Skin of body (tissue), 3 donors: ENCODE measurements at places on chromosomes 6 and 20. TPM values are rescaled to one million over a fixed set of nuclear protein-coding genes. Genes with fewer than 3 reads are reported as not detected.

MICB gene
- 1.2 TPM for total RNA-seq

DNA sequence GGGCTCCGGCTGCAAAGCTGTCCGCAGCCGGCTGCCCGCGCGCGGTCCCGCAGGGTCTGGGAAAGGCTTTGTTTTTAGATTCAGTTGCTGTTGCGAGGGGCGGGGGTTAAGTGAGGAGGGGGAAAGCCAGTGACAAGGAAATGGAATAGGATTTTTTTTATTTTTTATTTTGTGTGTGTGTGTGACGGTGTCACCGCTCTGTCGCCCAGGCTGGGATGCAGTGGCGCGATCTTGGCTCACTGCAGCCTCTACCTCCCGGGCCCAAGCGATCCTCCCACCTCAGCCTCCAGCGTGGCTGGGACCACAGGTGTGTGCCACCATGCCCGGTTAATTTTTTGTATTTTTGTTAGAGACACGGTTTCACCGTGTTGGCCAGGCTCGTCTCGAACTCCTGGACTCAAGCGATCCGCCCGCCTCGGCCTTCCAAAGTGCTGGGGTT lies 615 bp upstream of the UBE2J1 start:
- no peak for DNase-seq

DNA sequence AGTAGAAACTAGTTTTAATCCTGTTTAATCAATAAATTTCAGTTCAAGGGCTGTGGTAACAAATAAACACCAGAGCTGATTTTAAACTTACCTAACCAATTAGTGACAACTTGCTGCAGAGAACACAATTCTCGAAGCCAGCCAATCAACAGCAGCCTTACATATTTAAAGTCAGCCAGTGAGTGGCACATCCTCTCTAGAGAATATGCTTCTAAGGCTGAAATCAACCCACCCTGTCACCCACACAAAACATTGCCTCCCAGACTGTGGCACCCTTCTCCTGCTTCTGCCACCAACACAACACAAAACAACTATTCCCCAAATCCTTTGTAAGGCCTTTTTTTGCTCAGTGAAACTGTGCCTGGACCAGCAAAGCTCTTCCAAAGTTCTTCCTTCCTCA lies 306.0 kb downstream of the EYA4 start:
- DNase-seq = no peak

- DNase-seq = no peak
These were observed 111.7 kb downstream of the PREX1 start for GRCh38 chr20:48716086-48716485.

DNA sequence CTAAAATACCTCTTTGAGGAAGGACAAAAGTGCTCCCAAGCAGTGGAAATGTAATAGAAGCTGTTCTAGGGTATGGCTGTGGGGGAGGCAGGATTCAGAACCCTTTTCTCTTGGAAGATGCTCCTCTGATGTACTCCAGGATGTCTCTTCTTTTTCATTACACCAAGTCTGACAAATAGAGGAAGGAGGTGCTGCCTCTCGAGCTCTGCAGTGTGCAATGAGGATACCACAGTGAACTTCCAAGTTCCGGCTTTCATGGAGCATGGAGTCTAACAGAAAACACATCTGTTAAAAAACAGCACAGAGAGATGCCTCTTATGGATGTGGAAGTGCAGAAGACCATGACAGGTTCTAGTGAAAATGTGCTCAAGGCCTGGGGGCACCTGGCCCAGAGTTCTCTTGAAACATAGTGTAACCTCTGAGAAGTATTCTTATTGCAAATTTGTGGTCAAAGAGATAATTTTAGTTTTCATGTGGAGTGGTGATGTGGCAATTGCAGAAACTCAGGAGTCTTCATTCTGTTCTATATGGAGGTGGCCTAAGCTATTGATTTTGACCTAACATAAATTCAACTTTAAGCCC lies 362.0 kb upstream of the CITED2 start:
- DNase-seq = no peak

- DNase-seq = peak; percentile 15
These were observed 27.2 kb upstream of the SYNJ2 start for GRCh38 chr6:157954150-157955117.

DNA sequence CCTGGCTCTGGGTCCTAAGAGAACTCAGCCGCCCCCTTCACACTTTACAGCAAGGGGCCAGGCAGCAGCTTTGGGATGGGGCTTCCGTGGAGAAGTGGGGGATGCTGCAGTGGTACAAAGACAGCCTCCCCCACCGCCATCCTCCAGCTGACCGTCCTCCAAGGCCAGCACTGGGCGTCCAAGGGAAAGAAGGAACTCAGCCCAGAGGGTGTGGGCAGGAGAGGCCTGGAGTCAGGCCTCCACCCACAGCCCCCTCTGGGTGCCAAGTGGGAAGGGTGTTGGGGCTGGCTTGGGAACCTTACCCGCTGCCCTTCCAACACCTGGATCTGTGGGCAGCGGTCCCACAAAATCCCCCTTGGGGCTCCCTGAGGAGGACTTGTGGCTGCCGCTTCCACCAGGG lies 13.1 kb downstream of the STMN3 start:
- DNase-seq = no peak

DNA sequence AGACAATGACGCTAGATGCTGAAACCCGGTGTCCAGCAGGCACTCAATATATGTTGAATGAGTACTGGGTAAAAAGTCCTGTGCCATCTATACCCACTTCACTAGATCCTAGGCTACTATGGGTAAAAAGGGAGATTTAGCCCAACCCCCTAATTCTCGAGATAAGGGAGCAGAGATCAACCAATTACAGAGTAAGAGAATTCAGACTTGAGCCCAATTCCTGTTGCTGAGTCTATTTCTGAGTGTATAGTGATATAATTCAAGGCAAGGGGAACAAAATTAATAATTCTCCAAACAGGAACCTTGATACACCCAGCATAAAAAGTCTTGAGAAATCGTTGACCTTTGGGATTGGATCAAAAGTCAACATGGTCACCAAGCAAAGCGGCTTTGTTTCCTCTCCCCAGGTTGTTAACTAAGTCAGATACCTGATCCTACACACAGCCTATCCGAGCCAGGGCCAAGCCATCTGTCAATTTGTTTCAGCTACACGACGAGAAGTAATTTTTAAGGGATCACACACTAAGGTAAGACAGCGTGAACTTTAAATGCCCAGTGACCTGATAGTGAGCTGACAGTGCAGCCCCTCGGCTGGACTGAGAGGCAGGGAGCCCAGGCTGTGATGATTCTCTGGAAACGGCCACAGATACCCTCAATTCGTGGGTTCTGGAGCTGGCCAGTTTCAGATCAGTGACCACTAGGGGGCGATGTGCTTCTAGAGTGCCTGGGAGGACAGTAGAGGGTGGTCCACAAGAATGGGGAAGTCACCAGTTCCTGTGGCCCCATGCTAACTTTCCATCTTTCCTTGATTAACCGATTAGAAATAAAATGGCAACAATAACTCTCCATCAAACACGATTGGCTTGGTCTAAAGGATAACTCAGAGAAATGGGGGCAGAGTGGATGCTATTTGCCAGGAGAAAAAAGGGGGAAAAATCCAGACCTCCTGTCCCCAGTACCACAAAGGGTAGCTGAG lies 46.2 kb downstream of the SLC22A23 start:
- no peak for DNase-seq

DNA sequence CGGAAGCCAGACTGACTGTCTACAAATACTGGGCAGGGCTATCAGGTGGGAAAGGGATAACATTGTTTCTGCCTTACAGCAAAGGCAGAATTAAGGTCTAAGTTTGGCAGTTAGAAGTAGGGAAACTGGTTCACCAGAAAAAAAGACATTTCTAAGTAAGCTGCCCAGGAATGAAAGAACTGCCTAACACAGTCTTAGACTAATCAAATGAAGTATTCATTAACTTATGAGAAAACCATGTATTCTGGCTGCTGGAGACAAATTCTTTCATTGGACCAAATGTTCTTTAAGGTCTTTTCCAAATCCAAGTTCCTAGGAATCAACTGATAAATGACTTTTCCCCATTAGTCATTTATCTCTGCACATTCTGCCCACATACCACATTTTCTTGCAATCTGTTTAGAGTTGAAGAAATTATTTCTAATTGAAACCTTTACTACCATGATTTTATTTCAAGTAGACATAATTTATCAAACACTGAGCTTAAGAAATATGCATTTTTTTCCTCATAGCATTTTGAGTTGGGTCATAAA lies 120.3 kb upstream of the OGFRL1 start:
- DNase-seq = no peak

- no peak for DNase-seq
These were observed 291.3 kb downstream of the OGFRL1 start for GRCh38 chr6:71579902-71580301.

GRCh38 chr6:151561238-151561637 lies 67.4 kb downstream of the CCDC170 start:
- no peak for DNase-seq

DNA sequence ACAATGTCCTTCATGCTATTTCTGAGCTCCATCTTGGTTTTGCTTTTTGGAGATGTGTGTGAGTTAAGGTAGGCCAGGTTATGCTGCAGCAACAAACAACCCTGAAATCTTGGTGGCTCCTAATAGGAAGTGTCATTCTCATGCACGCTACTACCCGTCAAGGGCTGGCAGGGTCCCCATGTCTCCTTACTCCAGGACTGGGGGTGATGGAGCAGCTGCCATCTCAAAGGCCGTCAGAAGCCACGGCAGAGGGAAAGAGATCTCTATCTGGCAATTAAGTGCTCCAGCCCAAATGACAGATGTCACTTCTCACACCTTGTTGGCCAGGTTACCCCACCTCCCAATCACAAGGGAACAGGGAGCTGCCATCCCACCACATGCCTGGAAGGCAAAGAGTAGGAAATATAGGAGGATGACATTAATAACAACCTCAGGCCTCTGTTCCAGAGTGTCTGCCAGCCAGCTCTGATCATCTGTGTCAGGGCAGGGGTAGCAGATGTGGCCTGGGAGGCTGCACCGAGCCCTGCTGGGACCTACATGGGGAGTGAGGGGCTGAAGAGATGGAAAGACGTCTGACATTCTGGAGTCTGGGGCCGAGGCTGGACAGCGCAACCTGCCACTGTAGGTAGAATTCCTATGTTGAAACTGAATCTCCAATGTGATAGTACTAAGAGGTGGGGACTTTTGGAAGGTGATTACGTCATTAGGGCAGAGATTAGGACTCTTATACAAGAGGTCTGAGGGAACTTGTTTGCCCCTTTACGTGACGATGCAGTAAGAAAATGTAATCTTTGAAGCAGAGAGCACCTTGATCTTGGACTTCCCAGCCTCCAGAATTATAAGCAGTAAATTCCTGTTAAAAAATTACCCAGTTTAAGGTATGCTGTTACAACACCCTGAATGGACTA lies 4.8 kb upstream of the SDCBP2 start:
- DNase-seq = no peak

DNA sequence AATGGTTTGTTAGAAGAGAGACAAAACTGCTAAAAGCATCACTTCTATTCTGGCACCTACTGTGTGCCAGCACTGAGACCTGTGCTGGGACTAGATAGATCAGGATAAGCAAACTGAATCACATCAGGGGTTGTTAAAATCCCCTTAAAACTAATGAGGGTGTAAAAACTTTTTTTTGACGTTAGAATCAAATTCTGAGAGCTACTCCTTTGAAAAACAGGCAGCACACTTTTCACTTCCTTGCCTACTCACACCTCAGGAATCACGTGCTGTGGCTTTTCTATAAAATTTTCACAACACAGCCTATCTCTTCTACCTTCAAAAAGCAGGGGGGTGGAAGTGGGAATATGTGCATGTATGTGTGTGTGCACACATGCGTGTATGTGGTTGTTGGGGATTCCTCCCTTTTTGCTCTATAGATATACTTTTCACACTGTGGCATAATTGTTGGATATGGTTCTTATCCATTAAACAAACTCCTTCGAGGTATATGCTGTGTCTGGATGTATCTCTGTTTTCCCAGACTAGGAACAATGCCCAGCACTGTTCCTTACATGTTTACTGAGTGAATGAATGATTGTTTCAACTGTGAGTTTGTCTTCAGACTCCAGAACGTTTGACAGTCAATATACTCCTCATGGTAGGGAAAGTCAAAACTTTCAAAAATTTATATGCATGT lies 105.4 kb downstream of the FYN start:
- no peak for DNase-seq

TP53TG5 gene
- not detected for total RNA-seq

FAM83C gene
- total RNA-seq = 7.7 TPM

- no peak for DNase-seq
These were observed 43.3 kb downstream of the SULF2 start for GRCh38 chr20:47741669-47742608.

GRCh38 chr20:10626896-10627295 lies 46.9 kb downstream of the JAG1 start:
- peak; percentile 54 for DNase-seq

SSTR4 gene
- 0.30 TPM for total RNA-seq

- DNase-seq = no peak
These were observed 148.5 kb downstream of the SYNDIG1 start for GRCh38 chr20:24617757-24618450.

- DNase-seq = no peak
These were observed 828.6 kb upstream of the CITED2 start for GRCh38 chr6:140202964-140203515.

SPAG4 gene
- not detected for total RNA-seq

KHDRBS2 gene
- total RNA-seq = 0.30 TPM

MYCT1 gene
- 16.3 TPM for total RNA-seq

GRCh38 chr20:57476641-57477461 lies 48.1 kb downstream of the CTCFL start:
- DNase-seq = no peak
